ENCODE measurements at places on chromosomes 3 and 15.

DNA sequence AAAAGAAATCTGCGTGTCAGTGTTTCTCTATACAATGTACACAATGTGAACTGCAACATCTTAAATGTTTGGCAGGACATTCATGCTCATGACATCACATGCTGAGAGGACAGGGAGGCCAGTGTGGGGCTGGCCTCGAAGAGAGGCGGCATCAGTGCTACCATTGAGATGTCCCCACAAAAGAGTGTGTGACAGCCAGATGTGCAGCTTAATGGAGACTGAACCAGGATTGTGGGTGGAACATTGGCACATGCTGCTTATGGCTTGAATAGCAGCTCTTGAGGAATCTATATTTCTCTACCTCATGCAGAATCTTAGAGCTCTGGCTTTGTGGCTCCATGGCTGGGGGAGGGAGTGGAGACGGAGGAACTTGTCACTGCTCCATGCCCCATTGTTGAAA is 18.5 kb downstream of the CLDN11 start:
- DNase-seq = no peak

- DNase-seq = no peak
Observed at GRCh38 chr3:22858486-22858885, 344.6 kb upstream of the UBE2E2 start.

DNA sequence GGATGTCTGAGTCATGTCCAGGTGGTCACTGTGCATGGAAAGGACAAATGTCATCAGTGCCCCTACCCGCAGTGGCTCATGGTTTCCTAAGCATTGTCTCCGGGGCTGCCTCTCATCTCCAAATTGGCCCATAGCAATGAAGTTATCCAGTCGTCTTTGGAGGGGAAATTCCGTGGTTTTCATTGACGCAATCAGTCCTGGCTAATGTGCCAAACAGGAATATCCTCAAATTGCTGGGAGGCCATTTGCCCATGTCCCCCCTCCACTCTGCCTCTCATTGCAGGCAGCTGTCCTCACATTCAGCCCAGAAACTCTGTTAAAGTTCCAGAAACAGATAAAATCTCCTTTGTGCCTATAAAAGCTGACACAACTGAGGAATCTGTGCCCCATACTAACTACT is 81.6 kb downstream of the MCTP2 start:
- DNase-seq = no peak

GRCh38 chr15:94026458-94027304 is 204.7 kb upstream of the MCTP2 start:
- DNase-seq = no peak

- no peak for DNase-seq
Observed at GRCh38 chr3:2826453-2826852, 283.7 kb downstream of the IL5RA start.

GRCh38 chr3:52983336-52983807 is 62.5 kb downstream of the SFMBT1 start:
- DNase-seq = peak; percentile 62

DNA sequence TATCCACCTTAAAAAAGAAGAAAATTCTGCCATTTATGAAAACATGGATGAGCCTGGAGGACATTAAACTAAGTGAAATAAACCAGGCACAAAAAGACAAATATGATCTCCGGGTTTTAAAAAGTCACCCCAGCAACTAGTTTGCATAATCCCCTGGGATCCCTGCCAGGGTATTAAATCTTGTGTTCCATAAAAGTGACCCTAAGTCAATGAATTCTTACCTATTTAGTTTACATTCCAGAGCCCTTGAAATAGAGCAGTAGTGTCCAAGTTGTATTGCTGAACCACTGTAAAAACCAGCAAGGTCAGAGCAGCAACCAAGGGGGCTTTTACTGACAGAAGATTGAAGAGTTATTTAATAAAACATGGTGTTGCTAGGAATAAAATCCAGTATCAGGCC is 716.8 kb upstream of the BCHE start:
- DNase-seq = no peak

- DNase-seq = no peak
Observed at GRCh38 chr3:118946449-118946848, 88.2 kb downstream of the IGSF11 start.

DNA sequence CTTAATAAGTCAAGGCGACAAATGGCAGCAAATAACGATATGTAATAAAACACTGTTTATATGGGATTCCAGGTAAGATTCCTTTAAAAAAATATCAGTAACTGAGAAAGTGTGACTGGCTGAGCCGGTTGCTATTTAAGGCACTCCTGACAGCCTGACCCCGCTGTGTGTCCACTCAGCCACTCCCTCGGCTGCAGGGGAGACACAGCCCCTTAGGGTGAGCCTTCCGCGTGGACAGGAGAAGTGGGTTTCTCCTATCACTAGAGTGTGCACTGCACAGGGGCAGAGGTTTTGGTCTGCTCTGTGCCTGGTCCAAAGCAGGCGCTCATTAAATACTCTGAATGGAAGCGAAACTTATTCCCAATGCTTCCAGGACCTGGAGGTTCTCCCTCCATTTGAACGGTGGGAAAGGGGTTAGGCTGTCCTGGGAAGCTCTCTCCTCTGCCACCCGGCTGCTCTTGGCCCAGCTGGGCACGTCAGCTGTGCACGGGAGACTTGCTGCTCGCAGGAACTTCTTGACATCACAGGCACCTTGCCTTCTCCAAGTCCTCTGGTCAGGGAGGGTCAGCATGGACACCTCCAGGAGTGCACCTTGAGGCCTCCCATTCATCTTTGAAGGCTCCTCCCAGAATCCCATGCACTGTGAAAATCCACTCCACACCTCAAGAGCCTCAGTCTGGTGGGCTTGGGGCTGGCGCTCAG is 43.3 kb upstream of the SLCO2A1 start:
- no peak for DNase-seq

- no peak for DNase-seq
Observed at GRCh38 chr15:57278439-57278838, 97.9 kb upstream of the CGNL1 start.

GRCh38 chr3:29185706-29186105 is 95.2 kb upstream of the RBMS3 start:
- no peak for DNase-seq

DNA sequence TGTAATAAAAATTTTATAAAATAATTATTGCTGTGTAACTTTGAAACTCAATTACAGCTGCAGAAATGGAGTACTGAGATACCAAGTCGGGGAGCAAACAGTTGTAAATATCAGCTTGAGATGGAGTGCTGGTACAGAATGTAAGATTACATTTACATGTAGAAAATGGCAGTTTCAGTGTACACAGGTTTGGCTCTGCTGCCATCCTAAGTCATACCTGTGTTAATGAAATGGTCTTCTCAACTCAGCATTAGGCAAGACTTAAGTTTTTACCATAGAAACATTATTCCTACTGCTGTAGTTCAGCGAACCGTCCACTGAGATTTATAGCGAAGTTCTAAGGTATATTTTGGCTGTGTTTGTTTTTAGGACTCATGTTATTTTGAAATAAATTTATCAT is 110.1 kb upstream of the TBL1XR1 start:
- no peak for DNase-seq

DNA sequence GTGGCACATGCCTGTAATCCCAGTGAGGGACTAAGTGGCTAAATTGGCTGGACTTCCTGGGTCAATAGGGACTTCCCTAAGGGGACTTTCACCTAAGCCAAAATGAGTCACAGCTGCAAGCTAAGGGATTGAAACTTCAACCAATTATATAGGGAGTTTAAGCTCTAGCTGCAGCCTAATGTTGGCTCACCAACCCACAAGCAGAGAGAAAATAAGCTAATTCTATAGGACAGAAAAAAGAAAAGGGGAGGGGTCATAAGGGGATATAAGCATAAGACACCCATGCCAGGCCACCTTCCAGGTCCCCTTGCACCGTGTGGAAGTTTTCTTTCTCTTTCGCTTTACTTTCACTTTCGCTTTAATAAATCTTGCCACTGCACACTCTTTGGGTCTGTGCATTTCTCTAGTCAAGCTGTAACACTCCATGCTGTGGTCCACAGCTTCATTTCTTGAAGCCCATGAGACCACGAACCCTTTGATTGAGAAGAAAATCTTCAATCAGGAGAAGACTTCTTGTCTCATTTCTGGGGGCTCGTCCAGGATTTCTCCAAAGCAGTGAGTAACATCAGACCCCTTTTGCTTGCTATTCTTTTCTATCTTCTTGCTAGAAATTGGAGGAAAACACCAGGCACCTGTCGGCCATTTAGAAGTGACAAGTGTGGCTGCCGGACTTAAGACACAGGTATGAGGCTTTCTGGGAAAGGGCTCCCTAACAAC is 192.3 kb downstream of the IGSF11 start:
- DNase-seq = no peak

- DNase-seq = no peak
Observed at GRCh38 chr3:140753865-140754754, 76.2 kb downstream of the TRIM42 start.

DNA sequence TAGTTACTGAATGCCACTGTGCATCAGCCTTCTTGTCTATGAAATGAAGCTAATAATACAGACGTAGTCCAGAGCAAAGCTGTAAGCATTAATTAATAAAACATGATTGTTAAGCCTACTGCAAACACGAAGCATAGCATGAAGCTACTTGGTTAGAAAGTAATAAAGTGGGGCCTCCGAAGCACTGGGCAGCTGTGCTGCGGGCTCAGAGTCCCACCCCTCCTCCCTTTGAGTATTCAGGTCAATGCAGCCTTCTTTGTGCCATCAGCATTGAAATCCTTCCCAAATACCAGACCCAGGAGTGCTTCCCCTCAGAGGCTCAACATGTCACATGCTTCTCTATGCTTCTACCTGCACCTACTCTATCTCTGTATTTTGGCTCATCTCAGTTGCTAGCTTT is 1112.6 kb downstream of the IGSF11 start:
- no peak for DNase-seq

GRCh38 chr3:30832961-30833575 is 61.4 kb downstream of the GADL1 start:
- DNase-seq = no peak

GRCh38 chr3:56484525-56485032 is 16.3 kb upstream of the ERC2 start:
- no peak for DNase-seq

DNA sequence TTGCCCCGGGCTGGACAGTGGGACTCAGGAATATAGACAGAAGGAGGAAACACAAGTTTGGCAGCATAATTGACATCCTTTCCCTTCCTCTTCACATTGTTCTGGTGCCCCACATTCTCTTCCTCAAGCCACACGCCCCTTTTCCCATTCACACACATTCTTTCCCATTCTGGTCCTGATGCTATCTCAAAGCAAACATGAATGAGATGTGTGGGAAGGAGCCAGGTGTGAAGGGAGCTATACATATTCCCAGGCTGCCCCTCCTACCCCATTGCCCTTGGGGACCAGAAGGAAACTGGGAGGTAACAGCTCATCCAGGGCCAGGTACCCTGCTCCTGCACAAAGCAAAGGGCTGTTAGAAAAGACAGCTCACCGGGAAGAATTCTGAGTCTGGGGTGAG is 23.4 kb upstream of the CLK3 start:
- DNase-seq = no peak

DNA sequence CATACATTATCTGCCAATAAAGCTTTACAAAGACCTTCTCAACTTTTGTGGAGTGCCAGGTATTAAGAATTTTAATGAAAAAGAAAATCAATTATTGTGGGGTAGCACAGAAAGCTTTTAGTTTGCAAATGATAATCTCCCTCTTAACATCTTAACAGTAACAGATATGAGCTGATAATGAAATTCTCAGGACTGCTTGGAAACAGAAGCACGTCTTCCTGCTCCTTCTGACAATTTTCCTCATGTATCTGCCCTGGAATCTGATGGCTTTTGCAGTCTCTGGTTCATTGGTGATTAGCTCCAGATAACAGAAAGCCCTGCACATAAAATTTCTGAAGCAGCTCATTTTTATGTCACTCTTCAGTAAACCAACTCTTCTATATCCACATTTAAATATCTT is 432.4 kb upstream of the PDZRN3 start:
- DNase-seq = no peak

- no peak for DNase-seq
Observed at GRCh38 chr3:172100482-172100881, 61.1 kb downstream of the FNDC3B start.

DNA sequence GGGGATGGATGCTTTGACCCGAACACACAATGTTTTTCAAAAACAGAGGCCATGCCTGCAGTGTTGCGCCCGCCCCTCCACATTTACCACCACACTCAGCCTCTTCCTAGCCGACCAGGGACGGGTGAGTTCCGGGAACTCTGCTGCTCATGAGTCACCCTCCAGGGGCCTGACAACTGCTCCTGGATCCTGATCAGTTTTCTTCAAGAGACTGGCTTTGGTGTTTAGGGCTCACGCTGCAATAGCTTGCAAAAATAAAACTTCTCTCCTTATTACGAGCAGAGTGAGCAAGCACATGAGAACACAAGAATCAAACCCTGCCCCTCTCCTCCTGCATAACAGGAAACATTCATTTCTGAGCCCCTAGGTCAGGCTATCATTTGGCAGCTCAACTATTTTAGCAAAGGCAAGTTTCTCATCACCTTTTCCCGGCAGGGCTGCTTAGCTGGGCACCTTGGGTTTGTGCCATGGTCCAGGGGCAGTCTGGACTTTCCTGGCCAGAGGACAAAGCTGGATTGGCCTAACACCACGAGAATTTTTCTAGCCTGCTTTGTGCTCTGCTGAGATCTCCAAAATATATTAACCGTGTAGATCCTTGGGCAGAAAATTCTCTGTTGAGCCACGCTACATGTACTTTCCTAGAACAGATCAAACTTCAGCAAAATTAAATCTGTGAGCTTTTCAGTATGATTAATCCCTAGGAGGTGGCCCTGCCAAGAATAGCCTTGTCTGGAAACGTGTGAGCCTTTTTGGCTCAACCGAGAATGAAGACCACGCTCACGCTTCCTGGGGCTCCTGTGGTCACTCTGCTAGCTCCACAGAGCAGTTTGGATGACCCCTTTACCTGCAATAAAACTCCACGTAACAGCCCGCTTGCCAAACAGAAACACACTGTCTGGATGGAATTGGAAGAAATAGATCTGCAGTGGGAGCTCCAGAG is 52.7 kb upstream of the SPATA12 start:
- DNase-seq = no peak

DNA sequence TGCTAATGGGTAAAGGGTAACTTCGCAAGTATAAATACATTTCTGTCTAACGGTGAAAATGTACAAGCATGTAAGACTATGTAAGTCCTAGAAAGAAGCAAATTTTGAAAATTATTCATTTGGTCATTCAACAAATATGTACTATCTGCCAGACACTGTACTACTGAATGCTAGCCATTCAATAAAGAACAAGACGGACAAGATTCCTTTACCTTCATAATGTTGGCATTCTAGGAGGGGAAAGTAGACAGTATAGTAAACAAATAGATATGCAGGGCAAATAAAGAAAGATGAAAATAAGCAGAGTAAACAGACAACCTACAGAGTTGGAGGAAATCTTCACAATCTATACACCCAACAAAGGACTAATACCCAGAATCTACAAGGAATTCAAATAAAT is 32.7 kb downstream of the C3orf70 start:
- DNase-seq = no peak

DNA sequence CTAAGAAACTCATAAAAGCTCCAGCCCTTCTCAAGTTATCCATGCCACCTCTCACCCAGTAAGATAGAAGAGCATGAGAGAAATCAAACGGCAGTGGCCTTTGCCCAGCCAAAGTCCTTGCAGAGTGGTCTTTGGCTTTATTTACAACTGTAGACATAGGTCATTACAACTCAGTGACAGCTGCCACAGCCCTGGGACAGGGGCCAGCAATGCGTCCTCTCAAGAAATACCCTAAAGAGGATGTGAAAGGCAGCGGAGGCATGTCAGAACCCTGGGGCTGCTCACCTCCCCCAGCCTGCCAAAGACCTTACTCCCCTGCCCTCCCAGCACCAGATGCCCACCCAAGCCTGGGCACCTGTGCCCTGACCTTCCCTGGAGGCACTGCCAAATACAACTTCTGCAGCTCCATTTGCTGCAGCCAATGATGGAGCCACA is 6.3 kb downstream of the ACAA1 start:
- no peak for DNase-seq
